ENCODE measurements at places on chromosomes 7 and 10.

DNA sequence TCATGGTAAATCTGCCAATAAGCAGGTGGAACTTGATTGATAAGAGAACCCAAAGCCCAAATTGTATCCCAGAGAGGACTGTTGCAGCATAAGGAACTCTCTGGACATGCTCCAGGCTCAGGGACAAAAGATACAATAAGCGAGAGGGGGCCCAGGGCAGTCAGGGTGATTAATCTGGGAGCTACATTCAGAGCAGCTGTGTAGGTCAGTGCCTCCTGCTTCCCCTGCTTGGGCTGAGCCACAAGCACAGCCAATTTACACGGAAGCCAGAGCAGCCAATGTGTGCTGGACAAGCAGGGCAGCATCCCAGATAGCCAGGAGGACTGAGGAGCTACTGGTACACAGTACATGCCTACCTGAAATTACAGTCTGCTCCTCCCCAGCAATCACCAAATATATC, 24.2 kb downstream of the MYPN start:
- DNase-seq = no peak

DNA sequence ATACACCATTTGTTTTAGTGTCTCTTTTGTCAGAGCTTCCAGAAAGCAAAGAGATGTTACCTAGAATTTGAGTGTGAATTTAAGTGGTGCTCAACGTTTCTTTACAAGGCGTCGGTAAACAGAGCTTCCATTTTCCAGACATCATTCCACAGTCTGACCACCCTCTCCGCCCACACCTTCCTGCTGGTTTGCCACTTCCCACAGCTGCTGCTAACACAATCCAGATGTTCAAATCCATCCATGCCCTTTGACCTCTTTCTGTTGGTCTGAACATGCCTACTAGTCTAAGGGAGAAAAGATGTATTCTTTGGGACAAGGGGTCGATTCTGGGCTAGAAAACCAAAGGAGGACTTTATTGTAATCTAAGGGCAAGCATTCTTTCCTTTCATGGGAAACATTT, 86.1 kb downstream of the FAM107B start:
- peak; percentile 40 for DNase-seq

GRCh38 chr10:17854044-17854652, 45.0 kb downstream of the MRC1 start:
- DNase-seq = no peak

DNA sequence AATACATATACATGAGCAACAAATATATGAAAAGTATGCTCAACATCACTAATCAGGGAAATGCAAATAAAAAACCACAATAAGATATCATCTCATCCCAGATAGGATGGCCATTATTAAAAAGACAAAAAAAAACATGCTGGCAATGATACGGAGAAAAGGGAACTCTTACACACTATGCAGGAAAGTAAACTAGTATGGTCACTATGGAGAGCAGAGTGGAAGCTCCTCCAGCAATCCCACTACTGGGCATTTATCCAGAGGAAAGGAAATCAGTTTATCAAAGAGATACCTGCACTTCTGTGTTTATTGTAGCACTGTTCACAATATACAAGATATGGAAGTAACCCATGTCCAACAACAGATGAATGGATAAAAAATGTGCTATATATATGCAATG, 217.5 kb downstream of the SDK1 start:
- no peak for DNase-seq
